ENCODE measurements at places on chromosomes 3 and 15.

DNA sequence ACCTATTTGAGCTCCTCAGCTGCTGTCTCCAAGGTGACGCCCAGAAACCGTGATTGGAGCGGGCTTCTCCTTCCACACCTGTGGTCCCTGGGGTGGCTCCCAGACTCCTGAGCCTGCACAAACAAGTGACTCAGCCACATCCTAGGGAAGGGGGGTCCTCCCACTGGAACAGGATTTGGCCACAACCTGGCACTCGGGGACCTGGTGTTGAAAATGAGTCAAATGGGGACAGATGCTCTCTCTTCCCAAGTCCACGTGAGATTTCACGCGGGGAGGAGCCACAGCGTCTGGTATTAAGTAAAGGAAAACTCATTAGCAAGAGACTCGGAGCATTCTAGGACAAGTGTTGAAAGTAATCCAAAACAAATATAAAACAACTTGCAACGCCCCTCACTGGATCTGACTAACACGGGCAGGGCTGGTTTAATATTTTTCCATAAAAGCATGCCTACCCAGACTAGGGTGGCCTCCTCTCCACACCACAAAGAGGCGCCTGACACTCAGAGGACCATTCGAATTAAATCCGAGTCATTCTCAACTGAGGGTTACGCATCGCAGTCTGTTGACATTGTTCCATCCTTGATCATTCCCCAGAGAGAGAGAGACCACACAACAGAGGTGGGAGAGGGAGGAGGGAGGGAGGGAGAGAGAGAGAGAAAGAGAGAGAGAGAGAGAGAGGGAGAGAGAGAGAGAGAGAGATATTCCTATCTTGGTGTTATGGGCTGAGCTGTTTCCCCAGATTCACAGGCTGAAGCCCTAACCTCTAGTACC, 74.4 kb downstream of the MGLL start:
- no peak for DNase-seq

DNA sequence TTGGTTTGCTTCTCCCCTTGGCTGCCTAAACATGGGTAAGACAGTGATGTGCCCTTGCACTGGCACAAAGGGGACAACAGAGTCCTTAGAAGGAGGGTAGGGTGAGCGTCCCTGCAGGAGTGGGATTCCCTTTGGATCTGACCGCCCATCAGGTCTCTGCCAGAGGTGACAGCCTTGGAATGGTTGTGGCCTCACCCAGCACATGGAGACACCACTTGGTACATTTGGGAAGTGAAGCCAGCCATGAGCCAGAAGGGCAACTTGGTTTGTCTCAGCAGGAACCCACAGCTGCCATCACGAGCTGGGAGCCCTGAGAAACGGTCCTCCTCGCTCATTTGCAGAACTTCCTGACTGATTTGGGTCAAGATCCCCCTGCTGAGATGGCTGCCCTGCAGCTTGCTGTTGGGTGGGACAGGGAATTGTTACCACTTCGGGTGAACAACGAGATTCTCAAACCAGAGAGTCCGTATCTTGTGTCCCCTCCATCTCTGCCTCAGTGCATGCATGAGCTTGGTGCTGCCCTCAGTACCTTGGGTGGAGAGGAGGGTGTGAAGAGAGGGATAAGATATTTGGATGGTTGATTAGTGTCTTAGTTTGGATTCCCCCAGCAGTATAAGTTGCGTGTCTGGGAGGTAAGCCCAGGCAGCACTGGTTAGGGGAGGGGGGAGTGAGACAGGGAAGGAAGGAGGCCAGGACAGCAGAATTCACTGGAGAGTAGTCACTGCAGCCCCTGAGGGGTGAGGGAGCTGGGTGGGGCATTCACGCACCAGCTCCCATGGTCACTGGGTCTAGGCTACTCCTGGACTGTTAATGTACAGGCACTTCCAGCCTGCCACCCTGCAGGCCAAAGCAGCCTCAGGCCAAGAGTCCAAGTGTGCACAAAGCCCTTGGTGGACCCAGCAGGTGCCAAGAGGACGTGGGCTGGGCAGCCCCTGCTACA, 168.8 kb upstream of the TOPAZ1 start:
- no peak for DNase-seq

GRCh38 chr3:50260942-50261441, 8.0 kb upstream of the SEMA3B start:
- no peak for DNase-seq

- no peak for DNase-seq
These were observed 50.1 kb downstream of the RAB11A start for GRCh38 chr15:65919353-65919752.

DNA sequence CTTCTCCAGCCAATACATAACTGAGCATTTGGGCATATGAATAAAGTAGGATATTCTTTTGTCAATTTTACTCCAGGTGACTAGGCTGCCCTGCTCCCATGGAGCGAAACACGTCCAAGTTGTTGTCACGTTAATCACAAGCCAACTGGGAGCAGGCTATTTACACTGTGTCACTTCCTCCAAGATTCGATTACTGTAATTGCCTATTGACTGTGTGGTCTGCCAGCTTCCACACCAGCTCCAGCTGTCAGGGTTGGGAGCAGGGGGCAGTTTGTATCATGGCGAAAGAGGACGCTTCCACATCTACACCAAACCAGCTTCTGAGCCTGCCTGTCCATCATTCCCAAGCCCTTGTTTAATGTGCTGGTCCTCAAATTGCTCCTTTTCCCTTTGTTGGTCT, 89.2 kb upstream of the RORA start:
- DNase-seq = no peak

- no peak for DNase-seq
These were observed 25.1 kb downstream of the FSTL1 start for GRCh38 chr3:120425572-120426250.

DNA sequence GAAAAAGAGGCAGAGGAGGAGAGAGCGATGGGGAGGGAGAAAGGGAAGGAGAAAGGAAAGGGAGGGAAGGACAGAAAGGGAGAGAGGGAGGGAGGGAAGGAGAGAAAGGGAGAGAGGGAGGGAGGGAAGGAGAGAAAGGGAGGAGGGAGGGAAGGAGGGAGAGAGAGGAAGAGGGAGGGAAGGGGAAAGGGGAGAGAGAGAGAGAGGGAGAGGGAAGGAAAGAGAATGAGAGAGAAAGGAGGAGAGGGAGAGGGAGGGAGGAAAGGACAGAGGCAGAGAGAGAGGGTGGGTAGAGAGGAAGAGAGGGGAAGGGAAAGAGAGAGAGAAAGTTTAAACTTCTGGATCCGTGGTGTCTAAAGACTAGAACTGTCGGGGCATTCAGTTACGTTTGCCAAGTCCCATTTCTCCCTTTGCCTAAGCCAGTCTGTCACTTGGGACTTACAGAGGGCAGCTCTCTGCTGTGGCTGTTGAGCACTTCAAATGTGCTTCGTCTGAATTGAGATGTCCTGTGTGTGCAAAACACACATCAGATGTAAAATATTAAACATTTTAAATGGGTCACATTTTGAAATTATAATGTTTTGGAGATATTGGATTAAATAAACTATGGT, 62.6 kb downstream of the PLXNA1 start:
- no peak for DNase-seq

GRCh38 chr3:190591080-190591479, 77.2 kb downstream of the IL1RAP start:
- DNase-seq = no peak

GRCh38 chr15:48510976-48511375, 134.5 kb downstream of the FBN1 start:
- DNase-seq = no peak

GRCh38 chr3:48518069-48518468, 14.1 kb upstream of the SHISA5 start:
- DNase-seq = no peak

GRCh38 chr3:40054568-40055222, 245.3 kb downstream of the MYRIP start:
- DNase-seq = no peak

DNA sequence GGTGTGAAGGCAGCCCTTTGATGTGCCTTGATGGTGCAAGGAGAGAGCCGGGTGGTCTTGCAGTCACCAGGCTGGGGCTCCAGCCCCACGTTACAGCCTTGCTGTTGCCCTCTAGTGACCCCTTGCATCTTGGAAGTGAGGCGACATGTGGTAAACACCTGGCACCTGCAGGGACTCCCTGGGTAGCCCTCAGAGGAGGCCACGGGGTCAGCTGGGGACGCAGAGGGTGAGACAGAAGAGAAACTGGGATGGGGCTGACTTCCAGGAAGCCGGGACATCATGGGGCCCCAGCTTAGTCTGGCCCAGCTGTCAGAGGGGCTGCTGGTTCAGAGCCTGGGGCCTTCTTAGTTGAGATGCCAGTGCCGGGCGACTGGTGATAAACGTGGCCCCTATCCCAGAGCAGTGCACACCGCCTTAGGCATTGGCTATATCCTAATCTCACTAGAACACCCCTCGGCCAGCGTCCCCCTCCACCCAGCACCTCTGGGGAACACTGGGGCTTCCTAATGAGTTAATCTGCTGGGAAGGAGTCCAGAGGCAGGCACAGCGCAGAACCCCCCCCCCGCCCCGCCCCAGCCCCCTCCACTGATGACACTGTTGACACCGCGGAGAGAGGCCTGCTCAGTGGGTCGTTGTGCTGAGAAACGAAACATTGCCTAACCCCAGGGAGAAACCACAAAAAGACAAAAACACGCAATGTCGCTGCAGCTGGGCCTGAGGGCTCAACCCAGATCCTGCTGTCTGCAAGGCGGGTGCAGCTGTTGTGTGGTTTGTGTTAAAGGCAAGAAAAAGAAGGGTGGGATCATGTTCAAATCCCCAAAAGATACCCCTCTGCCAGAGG, 60.5 kb upstream of the KLF13 start:
- DNase-seq = peak; percentile 87
